Mucosa of descending colon (tissue), 3 donors: ENCODE measurements at places on chromosomes 4 and X.

DNA sequence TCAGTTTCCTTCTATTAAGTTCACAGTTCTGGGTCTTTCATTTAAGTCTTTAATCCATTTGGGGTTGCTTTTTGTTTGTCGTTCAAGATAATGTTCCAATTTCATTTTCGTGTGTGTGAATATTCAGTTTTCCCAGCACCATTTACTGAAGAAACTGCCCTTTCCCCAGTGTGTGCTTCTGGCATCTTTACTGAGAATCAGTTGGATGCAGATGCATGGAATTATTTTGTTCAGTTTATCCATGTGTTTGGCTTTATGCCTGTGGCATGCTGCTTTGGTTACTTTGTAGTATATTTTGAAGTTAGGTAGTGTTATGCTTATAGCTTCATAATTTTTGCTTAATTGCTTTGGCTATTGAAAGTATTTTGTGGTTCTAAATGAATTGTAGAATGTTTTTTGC, 163.8 kb upstream of the HDX start:
- no peak for DNase-seq

- DNase-seq, result no peak
These were observed 151.9 kb upstream of the DIPK2B start for GRCh38 chrX:45352611-45353010.

- DNase-seq, result no peak
These were observed 64.8 kb downstream of the TMEM131L start for GRCh38 chr4:153531000-153531358.

DNA sequence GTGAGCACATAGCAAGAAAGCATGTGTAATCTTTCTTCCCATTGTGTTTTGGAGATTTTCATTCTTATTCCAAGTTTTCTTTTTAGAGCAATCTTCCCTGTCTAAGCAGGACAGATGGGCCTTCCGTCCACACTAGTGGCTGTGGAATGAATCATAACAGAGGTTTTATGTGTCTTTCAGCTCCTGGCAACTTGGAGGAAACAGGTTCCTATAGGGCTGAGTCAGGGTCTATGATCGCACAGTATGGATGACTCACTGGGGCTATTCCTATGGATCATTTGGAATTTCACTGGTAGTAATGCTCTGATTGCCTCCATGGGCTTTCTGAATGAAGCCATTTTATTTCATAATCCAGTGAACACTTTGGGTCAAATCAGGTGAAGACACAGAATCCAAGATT, 51.8 kb upstream of the CBLL2 start:
- no peak for DNase-seq

DNA sequence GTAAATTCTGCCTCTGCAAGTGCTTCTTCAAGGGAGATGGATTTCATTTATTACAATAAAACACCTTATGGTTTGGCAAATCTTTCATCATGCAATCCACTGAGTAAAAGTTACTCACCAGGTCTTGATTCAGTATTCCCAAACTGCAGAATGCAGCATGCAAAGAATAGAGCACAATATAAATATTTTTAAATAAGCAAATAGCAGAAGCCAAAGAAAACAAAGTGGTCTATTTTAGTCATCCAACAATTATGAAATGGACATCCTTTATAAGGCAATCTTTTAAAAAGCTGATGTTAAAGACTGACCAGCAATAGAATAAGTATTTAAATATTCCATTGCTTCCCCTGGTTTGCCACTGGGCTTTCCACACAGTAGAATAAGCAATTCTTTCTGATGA, 59.5 kb downstream of the SLC39A8 start:
- DNase-seq, result no peak

GRCh38 chrX:3379111-3379510, 32.7 kb upstream of the MXRA5 start:
- no peak for DNase-seq

DNA sequence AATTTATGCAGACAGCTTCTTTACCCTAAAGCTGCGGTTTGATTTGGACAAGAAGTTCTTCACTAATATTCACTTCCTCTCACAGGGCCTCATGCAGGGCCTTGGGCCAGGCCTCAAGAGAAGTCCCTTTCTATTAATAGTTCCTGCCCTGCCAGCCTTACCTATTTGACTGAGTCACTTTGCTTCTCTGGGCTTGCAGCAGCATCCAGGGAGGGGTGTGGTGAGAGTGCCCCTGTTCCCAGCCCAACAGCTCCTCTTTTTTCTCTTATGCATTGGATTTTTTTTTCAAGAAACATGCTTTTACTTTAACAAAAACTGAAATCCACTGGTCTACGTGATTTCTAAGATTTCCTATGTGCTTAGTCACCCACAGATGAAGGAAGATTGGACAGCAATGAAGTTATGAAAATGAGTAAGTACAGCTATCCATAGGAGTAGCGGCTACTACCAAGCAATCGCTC, 26.7 kb downstream of the FAM156B start:
- DNase-seq, result peak; percentile 39

DNA sequence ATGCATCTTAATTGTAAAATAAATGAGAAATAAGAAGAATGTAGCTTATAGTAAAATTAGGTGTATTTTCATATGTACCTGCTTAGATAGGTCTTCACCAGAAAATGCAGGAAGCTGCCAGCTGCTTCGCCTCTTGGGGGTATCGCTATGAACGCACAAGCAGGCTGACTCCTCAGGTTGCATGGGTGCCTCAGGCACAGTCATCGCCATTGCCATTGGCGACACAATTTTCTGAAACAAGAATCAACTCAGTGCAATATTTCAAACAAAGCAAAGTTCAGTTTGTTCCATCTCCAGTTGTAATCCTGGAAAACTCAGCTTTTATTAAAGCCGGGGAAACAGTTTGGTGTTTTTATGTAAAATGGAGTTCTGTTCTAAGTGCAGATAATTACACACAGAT, 29.7 kb downstream of the STOX2 start:
- no peak for DNase-seq

DNA sequence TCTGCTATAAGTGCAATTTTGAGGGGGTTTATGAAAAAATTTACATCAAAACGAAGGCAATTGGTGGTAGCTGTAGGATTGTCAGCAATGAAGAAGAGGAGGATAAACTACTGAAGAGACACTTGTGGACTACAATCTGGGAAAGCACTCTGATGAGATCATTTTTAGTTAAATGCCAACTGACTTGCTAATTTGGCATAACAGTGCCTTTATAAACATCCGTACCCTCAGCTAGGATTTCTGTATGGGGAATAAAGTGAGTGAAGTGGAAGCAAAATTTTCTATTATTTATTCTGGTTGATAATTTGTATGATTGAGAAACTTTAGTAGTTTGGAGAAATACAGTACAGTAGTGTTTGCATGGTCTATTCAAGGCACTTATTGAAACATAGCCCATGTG, 11.2 kb upstream of the GNRHR start:
- DNase-seq, result no peak

GRCh38 chrX:48590203-48591103, 6.8 kb upstream of the WDR13 start:
- DNase-seq, result no peak

GRCh38 chr4:26344901-26345564, 24.2 kb downstream of the RBPJ start:
- DNase-seq, result no peak

GRCh38 chrX:73944563-73944908, 359.4 kb upstream of the ZCCHC13 start:
- no peak for DNase-seq

DNA sequence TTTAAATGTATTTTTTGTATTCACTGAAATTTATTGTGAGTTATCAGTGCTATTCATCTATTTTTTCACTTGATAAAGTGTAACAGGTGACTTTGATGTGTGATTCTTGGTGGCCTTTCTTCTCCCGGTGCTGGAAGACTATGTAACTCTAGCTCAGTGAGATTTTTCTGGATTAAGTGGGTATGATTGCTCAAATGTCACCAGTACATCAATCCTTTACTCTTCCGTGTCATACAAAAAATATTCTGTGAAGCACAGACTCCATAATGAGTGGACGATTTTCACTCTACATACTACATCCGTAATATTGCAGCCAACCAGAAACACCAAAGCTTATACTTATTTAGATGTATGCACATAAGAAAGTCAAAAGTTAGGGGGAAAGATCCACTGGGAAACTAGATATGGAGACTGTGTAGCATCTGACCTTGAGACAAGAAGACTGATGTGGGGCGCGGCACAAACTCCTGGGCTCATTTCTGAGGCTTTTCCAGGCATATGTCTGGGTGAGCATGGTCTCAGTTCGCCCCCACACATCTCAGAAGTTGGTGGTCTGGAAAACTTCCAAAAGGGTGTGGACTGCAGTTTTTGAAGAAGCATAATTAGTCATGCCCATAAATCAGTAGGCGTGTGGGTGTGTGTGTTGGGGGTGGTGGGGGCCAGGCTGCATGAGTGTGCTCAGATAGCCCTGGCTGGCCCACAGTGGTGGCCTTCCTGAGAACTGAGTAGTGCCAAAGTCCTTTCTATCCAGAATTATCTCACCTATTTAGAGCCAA, 53.9 kb upstream of the TENM3 start:
- no peak for DNase-seq

- no peak for DNase-seq
These were observed 97.7 kb upstream of the ACSL4 start for GRCh38 chrX:109830704-109831206.

GRCh38 chr4:8542776-8543525, 37.2 kb upstream of the GPR78 start:
- DNase-seq, result no peak

- DNase-seq, result no peak
These were observed 42.7 kb downstream of the HPRT1 start for GRCh38 chrX:134502686-134503085.

DNA sequence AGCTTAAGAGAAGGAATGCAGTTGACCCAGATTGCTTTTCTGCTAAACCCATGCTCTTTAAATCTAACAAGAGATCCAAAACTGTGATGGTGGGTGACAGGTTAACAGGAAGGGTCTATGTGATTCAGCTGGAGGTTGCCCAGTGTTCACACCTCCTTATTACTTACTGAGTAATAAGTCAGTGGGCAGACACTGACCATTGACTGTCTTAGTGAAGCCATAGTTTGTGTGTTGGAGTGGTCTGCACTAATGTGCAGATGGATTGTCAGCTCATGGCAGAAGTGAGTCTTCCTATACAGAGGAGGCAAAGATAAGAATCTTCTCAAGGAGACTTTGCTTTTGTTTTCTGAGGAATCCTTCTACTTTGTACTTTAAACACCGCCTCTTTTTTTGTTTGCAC, 15.2 kb upstream of the RUFY3 start:
- no peak for DNase-seq

DNA sequence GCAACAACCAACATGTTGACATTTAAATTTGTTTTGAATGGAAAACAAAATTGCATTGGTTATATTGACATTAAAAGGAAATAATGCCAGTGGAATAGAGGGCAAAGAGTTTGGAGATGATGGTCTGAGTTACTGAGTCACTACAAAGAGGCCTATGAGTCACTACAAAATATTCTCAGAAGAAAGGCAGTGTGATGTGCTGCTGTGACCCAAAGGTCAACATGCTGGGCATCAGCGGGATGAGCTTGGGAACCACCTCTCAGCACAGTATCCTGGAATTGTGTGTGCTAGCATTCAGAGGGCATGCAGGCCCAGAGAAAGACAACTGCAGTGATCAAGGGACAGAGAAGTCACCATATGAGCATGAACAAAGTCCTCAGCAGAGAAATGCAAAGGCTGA, 2.8 kb downstream of the CMC4 start:
- no peak for DNase-seq

GRCh38 chr4:108555701-108556100, 64.7 kb upstream of the RPL34 start:
- no peak for DNase-seq

DNA sequence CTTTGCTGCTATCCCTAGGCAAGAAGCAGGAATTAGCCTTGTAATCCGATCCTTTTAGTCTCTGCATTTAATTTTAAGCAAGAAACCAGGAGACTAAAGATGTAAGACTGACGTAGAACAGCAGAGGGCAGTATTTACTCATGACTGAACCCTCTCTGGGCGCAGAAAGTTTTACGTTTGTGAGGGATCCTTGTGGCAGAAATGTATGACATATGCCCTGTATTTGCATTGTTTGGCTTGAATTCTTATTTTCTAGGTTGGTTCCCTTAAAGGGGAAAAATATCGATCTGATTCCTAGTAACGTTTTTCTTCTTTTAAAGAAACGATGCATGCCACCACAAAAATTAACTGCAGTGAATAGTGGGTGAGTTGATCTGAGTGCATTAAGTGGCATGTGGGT, 1.3 kb upstream of the FAT4 start:
- no peak for DNase-seq

DNA sequence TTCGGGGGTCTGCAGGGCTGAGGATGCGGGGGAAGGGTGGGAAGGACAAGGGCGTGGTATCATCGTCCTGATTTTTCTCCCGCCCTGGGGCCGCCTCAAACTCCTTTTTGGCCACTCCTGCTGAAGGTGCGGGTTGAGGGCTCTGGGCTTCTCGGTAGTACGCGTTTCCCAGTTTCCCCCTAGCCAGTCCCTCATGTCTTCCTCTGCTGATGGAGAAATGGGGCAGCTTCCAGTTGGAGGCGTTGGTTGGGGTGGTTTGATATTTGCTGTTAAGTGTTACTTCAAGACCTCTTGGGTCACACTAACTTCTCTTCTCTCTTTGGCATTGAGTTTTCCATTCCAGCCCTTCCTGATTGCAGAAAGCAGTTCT, 482 bp downstream of the GSTCD start:
- DNase-seq, result no peak

DNA sequence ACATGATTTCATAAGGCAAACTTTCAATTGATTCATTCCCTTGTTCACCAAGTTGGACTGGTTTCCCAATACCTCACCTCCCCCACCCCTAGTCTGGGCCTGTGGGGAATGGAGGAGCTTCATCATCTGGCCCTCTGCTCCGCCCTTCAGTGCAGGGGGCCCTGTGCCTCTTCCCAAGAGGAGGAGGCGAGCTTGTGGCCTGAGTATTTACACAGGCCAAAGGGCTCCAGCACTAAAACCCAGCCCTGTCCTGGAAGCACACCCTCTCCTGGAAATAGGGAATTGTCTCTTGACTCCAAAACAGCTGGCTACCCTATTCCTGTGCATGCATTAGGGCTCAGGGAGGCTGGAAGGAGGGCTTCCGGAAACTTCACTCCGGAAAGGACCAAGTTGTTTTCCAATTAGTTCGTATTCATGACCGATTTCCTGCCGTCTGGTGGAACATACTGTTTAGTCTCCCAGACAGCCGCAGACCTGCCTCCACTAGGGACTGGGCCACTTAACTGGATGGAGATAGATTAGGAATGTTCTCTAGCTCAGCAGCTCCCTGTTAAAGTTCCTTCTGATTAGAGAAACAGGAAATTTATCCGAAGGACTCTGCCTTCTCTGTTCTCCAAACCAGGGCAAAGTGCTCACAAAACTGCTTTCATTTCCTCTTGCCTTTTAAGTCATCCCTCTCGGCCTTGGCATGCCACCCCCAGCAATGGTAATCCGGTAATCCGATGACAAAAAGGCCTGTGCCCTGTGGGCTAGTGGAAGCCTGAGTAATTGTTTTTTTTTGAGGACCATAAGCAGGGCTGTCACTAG, 5.8 kb downstream of the SRPX2 start:
- DNase-seq, result peak; percentile 67

- no peak for DNase-seq
These were observed 191.0 kb downstream of the NSUN7 start for GRCh38 chr4:40940756-40941155.

DNA sequence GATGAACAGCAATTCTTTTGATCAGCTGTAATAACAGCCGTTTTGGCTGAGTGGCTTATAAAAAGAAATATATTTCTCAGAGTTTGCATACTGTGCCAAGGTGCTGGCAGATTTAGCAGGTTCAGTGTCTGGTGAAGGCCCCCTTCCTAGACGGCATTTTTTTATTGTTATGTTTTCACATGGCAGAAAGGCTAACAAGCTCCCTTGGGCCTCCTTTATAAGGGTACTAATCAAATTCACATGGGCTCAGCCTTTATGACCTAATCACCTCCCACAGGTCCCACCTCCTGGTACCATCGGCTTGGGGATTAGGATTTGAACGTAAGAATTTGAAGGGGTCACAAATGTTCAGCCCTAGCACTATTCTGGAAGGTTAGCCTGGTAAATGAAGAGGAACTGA, 431.9 kb downstream of the SPOCK3 start:
- DNase-seq, result no peak
